ENCODE measurements at places on chromosomes 2 and 18.

- DNase-seq, result no peak
These were observed 1051.3 kb upstream of the NRXN1 start for GRCh38 chr2:52083214-52083613.

GRCh38 chr2:19758658-19759057 lies 143.1 kb downstream of the TTC32 start:
- DNase-seq, result no peak

DNA sequence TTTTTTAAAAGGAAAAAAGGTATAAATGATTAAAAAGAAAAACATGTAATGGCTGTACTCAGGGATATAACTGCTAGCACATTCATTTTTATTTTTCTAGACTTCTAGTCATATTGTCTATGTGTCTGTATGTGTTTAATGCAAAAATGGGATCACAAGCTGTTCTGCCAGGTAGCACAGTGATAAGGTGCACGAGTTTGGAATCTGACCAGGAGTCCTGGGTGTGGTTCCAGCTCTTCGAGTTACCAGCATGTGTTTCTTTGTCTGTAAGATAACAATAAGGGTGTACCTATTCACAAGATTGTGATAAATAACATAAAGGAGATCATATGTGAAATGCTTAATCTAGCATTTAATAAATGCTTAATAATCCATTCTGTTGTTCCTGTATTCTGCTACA lies 145.3 kb downstream of the PKP4 start:
- DNase-seq, result no peak

- no peak for DNase-seq
These were observed 48.8 kb downstream of the STK39 start for GRCh38 chr2:168198476-168199207.

GRCh38 chr2:68658266-68658665 lies 14.9 kb downstream of the PROKR1 start:
- no peak for DNase-seq

- no peak for DNase-seq
These were observed 31.4 kb downstream of the FN1 start for GRCh38 chr2:215404348-215405012.

DNA sequence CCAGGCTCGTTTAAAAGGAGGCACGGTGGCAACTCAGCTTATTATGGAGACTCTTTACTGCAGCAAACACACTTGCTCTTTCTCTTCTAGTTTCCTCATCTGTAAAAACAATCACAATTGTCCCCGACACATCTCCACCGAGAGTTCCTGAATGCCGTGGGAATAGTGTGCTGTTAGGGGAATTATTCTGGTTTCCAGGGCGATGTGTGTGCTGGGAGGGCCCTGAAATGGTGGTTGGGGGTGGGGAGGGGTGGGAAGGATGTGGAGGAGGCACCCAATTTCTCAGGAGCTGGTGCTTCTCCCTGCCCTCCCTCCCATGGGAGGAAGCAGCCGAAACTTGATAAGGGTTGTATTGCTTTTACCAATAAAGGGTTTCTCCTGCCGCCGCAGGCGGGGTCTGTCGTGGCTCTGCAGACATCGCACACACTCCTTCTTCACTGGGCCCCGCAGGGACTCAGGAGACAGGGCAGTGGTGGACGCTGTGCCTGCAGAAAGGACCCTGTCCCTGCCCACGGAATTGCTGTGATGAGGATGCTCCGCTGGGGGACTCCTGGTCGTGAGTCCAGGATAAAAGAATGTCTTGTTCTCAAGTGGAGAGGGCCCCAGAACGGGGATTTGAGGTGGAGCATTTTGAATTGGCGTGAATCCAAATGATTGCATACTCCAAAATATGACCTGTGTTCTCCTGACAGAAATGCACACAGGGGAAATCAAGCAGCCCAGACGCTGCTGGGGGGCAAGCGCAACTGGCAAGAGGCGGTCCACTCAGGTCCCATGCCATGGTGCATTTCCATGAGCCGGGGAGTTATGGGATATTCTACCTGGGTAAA lies 119.2 kb downstream of the ACKR3 start:
- DNase-seq, result no peak

DNA sequence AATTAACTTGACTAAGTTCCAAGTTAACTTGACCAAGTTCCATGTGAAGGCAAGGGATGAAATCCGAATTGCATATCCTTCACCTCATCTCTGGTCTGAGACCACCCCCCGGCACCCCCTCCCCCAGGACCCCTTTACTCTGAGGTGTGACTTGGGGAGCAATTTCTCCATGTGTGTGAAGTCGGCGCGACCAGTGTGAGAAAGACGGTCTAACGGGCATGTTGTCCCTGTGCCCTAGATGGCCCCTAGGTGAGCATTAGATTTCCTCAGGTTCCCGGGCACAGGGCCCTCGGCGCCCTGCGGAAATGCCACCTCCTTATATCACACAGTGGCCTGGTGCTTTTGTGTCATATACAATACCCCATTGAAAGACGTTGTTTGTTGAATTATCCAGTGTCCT lies 137.1 kb downstream of the CTIF start:
- DNase-seq, result no peak

GRCh38 chr2:188623995-188624643 lies 332.4 kb downstream of the GULP1 start:
- DNase-seq, result no peak

GRCh38 chr2:104845946-104846785 lies 7.7 kb upstream of the POU3F3 start:
- DNase-seq, result no peak

DNA sequence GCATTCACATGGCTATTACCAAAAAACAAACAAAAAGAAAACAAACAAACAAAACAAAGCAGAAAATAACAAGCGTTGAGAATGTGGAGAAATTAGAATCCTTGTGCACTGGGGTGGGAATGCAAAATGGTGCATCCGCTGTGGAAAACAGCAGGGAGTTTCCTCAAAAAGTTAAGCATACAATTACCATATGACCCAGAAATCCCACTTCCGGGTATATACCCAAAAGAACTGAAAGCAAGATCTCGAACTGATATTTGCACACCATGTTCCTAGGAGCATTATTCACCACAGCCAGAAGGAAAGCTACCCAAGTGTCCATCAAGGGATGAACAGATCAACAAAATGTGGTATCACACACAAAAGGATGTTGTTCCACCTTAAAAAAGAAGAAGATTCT lies 17.9 kb upstream of the TEX51 start:
- DNase-seq, result no peak

DNA sequence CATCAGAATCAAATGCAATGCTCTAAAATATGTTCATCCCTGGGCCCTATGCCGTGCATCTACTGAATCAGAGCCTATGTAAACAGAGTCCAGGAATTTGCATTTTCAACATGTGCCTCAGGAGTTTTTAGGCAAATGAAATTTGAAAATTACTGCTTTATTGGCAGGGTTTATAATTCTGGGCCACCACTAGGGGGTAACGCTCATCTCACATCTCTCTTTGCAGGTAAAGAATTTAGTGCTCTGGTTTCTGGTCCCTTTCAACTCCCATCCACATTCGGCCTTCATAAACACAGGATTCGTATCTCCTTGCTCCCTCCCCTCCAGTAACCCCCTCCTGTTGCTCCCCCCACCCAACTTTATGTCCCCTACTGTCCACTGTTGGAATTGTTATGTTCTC lies 49.3 kb downstream of the LYPD6B start:
- no peak for DNase-seq

- DNase-seq, result no peak
These were observed 251.8 kb downstream of the LPIN1 start for GRCh38 chr2:11998218-11998617.

DNA sequence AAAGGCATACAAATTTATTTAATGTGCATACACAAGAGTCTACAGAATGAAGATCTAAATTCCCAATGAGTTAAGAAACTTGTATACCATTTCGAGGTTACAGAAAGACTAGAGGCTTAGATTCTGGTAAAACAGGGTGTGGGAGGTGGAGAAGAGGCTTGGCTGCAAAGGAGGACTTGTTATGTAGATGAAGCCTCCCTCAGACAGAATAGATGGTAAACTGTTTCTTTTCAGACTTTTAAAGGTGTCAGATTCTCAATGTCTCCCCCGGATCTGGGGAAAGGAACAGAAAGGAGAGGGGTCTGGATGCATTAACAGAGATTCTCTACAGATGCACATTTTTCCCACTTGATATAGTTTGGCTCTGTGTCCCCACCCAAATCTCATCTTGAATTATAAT lies 126.0 kb downstream of the ST6GAL2 start:
- DNase-seq, result no peak

- DNase-seq, result no peak
These were observed 2.1 kb upstream of the HAAO start for GRCh38 chr2:42794271-42795046.

- DNase-seq, result no peak
These were observed 453.4 kb downstream of the BCL11A start for GRCh38 chr2:60100034-60100433.

GRCh38 chr18:49431165-49431962 lies 29.1 kb downstream of the DYM start:
- no peak for DNase-seq

GRCh38 chr2:7972670-7973069 lies 709.2 kb upstream of the ID2 start:
- no peak for DNase-seq

GRCh38 chr18:25033747-25034471 lies 318.1 kb downstream of the ZNF521 start:
- no peak for DNase-seq

GRCh38 chr2:17257189-17257909 lies 260.9 kb downstream of the RAD51AP2 start:
- DNase-seq, result no peak

DNA sequence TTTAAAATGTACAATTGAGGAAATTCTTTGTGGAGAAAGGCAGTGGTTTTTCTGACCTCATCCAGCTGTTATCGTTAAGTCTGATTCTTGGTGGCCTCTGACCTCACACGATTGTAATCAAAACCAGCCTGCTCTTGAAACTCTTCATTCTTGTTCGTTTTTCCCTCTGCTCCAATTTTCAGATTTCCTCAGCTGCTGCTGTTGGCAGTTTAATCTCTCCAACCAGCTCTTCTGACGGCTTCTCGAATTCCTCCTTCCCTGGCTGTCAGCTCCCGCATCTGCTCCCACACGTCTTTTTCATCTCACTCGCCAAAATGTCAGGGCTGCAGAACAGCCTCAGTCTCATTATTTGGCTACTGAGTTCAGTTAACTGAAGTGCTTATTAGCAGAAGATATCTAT lies 136.1 kb downstream of the DCDC2C start:
- DNase-seq, result no peak

GRCh38 chr2:19614066-19614465 lies 255.6 kb upstream of the OSR1 start:
- no peak for DNase-seq

DNA sequence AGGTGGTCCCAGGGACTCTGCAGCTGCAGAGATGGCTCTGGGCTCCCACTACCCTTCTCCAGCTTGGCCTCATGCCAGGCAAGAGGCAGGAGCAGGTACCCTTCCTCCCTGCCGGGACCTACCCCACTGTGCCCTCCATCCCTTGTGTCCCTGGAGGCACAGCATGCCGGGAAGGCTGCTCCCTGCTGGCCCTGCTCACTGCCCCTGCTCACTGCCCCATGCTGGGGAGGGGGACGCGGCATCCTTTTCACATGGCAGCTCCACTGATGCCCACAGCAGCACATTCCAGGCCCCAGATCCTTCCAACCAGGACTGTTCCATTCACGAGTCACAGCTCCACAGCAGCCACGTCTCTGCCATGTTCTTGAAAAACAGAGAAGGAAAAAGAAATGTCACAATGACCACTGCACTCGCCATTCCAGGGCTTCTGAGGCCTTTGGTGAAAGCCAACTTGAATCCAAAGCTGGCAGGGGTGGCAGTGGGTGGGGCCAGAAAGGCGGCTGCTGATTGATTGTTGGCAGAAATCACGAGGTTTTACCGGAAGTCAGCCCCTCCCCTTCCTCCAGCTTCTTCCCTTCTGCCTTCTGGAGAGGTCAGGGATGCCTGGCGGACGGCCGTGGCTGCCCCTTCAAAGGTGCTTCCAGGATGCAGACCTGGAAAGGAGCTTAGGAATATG lies 268.0 kb downstream of the CYP26B1 start:
- no peak for DNase-seq

GRCh38 chr2:191539068-191539467 lies 138.9 kb upstream of the NABP1 start:
- DNase-seq, result no peak

DNA sequence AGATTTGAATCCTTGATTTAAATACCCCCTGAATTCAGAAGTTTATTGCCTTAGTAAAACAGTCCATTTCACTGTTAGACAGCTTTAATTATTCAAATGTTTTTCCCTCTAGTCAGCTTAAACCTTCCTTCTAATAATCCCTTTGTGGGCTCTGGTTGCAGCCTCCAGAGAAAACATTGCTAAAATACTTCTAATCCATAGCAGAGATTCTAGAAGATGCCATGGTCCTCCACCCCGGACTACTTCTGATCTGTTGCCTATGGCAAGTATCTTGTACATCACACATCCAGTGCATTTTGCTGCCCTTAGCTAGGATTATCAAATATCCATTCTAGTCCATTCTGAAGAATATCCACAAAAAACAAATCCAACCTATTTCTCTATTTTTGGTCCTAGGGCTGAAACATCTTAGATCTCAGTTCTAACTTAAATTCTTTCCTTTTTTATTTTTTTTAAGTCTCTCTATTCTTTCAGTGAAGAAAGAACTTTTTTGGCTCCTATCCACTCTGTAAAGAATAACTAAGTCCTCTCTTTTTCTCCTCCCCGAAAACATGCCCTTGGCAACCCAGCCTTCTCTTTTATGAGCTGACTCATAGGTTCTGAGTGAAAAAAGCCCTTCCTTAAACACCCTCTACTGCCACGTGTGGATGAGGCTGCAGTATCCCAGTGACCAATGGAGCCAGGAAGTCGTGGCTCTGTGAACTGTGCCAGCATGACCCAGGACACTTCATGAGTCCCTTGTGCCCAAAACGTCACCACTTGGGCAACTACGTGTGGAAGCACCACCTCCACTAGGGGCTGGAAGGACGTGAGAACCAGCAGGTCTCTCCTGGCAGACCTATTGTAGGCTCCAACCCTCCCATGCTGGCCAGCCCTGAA lies 349.8 kb downstream of the TNS1 start:
- DNase-seq, result no peak
